ENCODE measurements at places on chromosomes 3 and 15. TPM values are rescaled to one million over a fixed set of nuclear protein-coding genes. Genes with fewer than 3 reads are reported as not detected.

DNA sequence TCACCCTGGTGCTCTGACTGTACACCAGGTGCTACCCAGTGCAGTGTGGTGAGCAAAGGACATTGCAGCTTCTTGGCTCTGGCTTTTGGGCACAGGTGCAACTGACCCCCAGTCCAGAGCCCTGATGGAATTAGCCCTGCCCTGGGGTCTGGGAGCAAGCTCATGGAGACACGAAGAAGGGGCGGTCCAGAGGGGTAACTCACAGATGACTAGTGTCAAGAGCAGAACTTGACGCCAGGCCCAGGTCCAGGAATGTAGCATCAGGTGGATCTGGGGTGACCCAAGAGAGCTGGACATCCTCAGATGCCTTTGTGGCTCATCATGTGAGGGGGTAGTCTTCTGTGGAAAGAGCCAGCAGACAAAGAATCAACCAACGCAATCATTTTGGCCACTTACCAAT is 88.9 kb downstream of the ASB7 start:
- no peak overlapping the region for H3K4me3 ChIP-seq
- no peak for DNase-seq
- H3K27ac ChIP-seq, result no peak overlapping the region
- no peaks in the 10 kb centered on the region for H3K36me3 ChIP-seq
- H3K4me1 ChIP-seq, result peaks cover 18% of the 10 kb centered on the region

- no peaks in the 10 kb centered on the region for H3K36me3 ChIP-seq
- H3K4me1 ChIP-seq, result no peaks in the 10 kb centered on the region
- H3K27me3 ChIP-seq, result no peaks in the 10 kb centered on the region
- DNase-seq, result no peak
- H3K4me3 ChIP-seq, result no peak overlapping the region
- no peak overlapping the region for H3K27ac ChIP-seq
Measured at GRCh38 chr3:11130385-11130784, 23.9 kb upstream of the HRH1 start.

- no peak for DNase-seq
- H3K27me3 ChIP-seq, result no peaks in the 10 kb centered on the region
- no peak overlapping the region for H3K4me3 ChIP-seq
- H3K27ac ChIP-seq, result no peak overlapping the region
- no peaks in the 10 kb centered on the region for H3K4me1 ChIP-seq
- H3K36me3 ChIP-seq, result peaks cover 56% of the 10 kb centered on the region
Measured at GRCh38 chr3:101735833-101736232, 11.4 kb downstream of the CEP97 start.

The SCAANT1 gene
- not detected for total RNA-seq

DNA sequence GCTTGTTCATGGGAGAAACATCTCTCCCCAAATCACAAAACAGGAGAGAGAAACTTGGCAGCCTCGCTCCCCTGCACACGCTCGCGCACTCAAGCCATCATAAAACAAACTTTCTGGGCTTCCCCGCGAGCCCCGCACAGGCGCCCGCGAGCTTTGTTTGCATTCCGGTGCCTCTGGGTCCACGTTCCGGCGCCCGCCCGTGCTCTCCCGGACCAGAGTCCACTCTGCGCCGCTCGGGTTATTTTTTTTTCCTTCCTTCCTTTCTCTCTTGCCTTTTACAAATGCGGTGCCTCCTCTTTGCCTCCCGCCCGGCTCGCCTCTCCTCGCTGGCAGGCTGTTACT is 363 bp downstream of the MAGI1 start:
- H3K27me3 ChIP-seq, result no peaks in the 10 kb centered on the region

The DZIP1L gene
- 19.3 TPM for total RNA-seq

The ATP2C1 gene
- total RNA-seq, result 62.2 TPM

DNA sequence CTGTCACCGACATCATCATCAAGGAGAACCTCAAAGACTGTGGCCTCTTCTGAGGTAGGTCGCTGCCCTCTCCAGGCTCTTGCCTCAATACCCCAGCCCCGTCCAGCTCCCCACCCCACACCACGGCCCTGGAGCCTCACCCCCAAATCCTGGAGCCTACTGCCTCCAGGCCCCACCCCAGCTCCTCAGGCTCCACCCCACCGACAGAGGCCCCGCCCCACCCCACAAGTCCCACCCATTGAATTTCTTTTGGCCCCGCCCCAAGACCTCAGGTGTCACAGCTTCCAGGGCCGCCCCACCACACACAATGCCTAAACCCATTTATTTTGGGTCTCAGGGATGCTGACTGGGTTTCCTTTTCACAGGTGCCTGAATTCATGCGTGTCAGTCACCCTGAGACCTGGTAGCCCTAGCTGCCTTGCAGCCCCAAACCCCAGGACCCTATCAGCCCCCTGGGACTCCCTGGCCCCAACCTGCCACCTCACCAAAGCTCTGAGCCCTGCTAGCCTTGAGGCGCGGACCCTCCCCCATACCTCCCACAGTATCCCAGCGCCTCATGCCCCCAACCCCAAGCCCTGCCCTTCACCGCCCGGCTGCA is 3.6 kb downstream of the GNAT1 start:
- DNase-seq, result no peak
- no peak overlapping the region for H3K4me3 ChIP-seq
- H3K36me3 ChIP-seq, result no peaks in the 10 kb centered on the region
- H3K4me1 ChIP-seq, result peaks cover 23% of the 10 kb centered on the region
- no peak overlapping the region for H3K27ac ChIP-seq

- H3K4me1 ChIP-seq, result no peaks in the 10 kb centered on the region
- DNase-seq, result no peak
- peaks cover 59% of the 10 kb centered on the region for H3K36me3 ChIP-seq
- no peak overlapping the region for H3K4me3 ChIP-seq
Measured at GRCh38 chr3:33385423-33385822, 54.8 kb downstream of the UBP1 start.

The CDHR4 gene
- not detected for total RNA-seq

- no peak for DNase-seq
- no peaks in the 10 kb centered on the region for H3K36me3 ChIP-seq
- H3K4me1 ChIP-seq, result peaks cover 4% of the 10 kb centered on the region
- no peaks in the 10 kb centered on the region for H3K27me3 ChIP-seq
Measured at GRCh38 chr15:48602358-48603122, 43.0 kb downstream of the FBN1 start.

GRCh38 chr15:66630801-66631351 is 65.1 kb upstream of the LCTL start:
- H3K27me3 ChIP-seq, result no peaks in the 10 kb centered on the region
- no peaks in the 10 kb centered on the region for H3K4me1 ChIP-seq
- no peak overlapping the region for H3K4me3 ChIP-seq
- no peak overlapping the region for H3K27ac ChIP-seq
- H3K36me3 ChIP-seq, result no peaks in the 10 kb centered on the region
- no peak for DNase-seq

- DNase-seq, result no peak
- H3K4me3 ChIP-seq, result no peak overlapping the region
- H3K27me3 ChIP-seq, result no peaks in the 10 kb centered on the region
- peaks cover 4% of the 10 kb centered on the region for H3K36me3 ChIP-seq
- H3K27ac ChIP-seq, result peak overlapping the region; percentile 8
Measured at GRCh38 chr15:98900356-98900755, 107.2 kb downstream of the PGPEP1L start.

The ZNF621 gene
- total RNA-seq, result 17.7 TPM

GRCh38 chr3:33331414-33331813 is 54.2 kb downstream of the FBXL2 start:
- no peaks in the 10 kb centered on the region for H3K36me3 ChIP-seq
- H3K4me1 ChIP-seq, result no peaks in the 10 kb centered on the region

DNA sequence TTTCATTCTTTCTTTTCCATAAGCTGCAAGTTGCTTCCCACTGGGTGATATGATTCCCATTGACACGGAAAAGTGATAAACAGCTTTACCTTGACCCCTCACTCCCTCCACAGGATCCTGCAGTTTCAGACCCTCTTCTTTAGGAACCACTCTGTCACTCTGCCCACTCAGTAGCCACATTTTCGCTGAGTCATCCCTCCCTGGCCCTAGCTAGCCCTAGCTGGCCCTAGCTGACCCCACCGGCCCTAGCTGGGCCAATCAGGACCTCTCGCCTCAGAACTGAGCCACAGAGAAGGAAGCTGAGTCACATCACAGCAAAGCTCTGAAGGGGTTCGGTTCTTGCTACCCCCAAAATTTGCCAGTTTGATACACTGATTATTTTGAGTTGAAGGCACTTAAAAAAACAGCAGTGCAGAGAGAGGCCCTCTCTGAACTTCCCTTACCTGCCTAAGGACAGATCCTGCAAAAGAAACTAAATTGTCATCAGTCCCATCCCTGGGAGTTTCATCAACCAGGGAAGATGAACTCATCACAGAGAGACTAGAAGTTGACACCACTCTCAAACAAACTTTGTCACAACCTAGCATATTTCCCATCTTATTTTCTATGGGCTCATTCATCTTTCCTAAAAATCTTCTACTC is 233.5 kb upstream of the PROK2 start:
- no peak for DNase-seq
- H3K4me1 ChIP-seq, result no peaks in the 10 kb centered on the region
- no peaks in the 10 kb centered on the region for H3K36me3 ChIP-seq

GRCh38 chr15:29670266-29670665 is 152.0 kb downstream of the TJP1 start:
- H3K27ac ChIP-seq, result no peak overlapping the region
- no peak for DNase-seq
- H3K36me3 ChIP-seq, result no peaks in the 10 kb centered on the region
- H3K4me3 ChIP-seq, result no peak overlapping the region

The HDDC3 gene
- 16.2 TPM for total RNA-seq

DNA sequence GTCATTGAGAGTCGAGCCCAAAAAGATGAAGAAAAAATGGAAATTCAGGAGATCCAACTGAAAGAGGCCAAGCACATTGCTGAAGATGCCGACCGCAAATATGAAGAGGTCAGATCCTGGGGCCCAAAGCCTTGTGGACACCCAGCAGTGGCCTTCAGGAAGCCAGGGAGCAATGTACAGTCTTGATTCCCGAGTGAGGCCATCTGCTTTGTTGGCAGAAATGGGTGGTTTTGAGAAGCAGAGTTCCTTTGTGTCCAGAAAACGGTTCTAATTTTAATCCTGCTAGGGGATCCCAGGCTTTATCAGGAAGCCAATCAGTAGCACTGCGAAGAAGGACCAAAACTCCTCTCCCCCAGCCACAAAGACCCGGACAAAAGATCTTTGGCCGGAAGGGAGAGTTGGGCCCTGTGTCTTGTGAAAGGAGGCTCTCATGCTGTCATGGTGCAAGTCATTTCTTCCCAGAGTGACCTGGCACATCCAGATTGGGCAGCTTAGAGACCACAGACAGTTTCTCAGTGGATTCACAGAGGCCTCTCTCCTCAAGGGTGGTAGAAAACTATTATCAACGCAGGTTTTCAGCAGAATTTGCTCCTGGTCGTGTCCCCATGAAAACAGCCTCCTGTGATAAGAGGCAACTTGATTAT is 17.1 kb downstream of the TPM1 start:
- H3K27me3 ChIP-seq, result no peaks in the 10 kb centered on the region
- peaks cover 81% of the 10 kb centered on the region for H3K36me3 ChIP-seq
- no peak for DNase-seq
- H3K4me1 ChIP-seq, result peaks cover 10% of the 10 kb centered on the region

GRCh38 chr15:56821721-56822425 is 88.6 kb upstream of the ZNF280D start:
- no peak overlapping the region for H3K4me3 ChIP-seq
- no peaks in the 10 kb centered on the region for H3K36me3 ChIP-seq
- no peaks in the 10 kb centered on the region for H3K27me3 ChIP-seq
- DNase-seq, result no peak
- H3K27ac ChIP-seq, result no peak overlapping the region
- peaks cover 13% of the 10 kb centered on the region for H3K4me1 ChIP-seq

Measured in suprapubic skin (tissue), 4 donors.